ENCODE measurements at places on chromosomes 11 and 22. TPM values are rescaled to one million over a fixed set of nuclear protein-coding genes. Genes with fewer than 3 reads are reported as not detected.

- DNase-seq = no peak
These were observed 3.9 kb downstream of the PACSIN2 start for GRCh38 chr22:43011079-43011478.

Gene C11orf65
- total RNA-seq = 1.7 TPM

Gene ME3
- total RNA-seq = 17.5 TPM

- no peak for DNase-seq
These were observed 26.1 kb upstream of the BAIAP2L2 start for GRCh38 chr22:38136607-38137006.

- DNase-seq = no peak
These were observed 53.4 kb downstream of the DGCR2 start for GRCh38 chr22:19068784-19069271.

DNA sequence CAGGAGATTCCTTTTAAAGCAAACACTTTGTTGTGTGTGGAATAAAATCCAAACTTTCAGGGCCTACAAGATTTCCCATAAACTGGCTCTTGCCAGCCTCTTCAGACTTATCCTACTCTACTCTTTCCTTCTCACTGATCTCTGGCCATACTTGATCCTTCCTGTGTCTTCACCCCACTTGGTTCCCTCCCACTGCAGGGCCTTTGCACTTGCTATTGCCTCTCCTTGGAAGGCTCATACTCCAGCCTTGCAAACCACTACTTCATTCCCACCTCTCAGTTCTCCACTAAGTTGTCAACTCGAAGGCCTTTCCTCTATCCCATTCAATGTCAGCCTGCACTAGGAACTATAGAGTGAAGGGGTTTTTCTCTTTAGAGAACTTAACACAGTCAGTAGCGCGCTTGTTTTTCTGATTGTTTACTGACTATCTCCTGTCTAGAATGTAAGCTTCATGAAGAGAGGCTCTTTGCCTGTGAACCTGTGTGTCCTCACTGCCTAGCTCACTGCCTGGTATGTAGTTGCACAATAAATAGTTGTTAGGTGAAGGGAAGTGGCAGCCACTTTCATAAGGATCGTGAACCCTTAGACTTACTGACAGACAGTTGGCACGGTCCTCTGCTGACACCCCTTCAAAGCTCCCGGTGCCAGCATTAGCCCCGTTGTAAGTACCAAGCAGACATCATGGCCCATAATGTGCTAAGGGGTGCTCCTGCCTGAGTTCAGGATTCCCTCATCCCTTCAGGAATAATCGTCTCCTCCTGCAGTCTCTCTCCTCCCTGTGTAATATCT is 833 bp upstream of the ME3 start:
- DNase-seq = no peak

- no peak for DNase-seq
These were observed 23.0 kb downstream of the ZNF280B start for GRCh38 chr22:22485524-22485923.

- no peak for DNase-seq
These were observed 110.8 kb downstream of the UVRAG start for GRCh38 chr11:75925785-75926164.

DNA sequence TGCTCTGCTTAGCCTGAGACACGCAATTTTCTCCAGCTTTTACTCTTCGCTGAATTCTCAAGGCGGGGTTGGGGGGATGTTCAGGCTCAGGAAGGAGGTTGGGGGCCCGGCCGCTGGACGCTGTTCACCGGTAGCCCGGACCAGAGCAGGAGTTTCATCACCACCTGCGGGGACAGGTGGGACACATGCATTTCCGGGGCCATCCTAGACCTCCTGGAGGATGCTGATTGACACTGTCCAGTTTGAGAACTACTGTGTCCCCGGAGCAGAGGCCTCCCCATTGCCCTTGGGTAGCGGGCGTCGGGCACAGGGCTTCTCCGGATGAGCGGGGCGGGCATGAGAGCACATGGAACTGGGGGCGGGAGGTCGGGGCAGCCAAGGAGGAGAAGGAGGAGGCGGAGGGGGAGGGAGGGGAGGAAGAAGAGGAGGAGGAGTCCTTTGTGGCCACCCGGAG is 144.0 kb upstream of the GRK3 start:
- no peak for DNase-seq

Gene OR10W1
- total RNA-seq = not detected

- DNase-seq = no peak
These were observed 1388.0 kb downstream of the BRD1 start for GRCh38 chr22:48439560-48440135.

- no peak for DNase-seq
These were observed 16.2 kb upstream of the SLC5A4 start for GRCh38 chr22:32271389-32271788.

DNA sequence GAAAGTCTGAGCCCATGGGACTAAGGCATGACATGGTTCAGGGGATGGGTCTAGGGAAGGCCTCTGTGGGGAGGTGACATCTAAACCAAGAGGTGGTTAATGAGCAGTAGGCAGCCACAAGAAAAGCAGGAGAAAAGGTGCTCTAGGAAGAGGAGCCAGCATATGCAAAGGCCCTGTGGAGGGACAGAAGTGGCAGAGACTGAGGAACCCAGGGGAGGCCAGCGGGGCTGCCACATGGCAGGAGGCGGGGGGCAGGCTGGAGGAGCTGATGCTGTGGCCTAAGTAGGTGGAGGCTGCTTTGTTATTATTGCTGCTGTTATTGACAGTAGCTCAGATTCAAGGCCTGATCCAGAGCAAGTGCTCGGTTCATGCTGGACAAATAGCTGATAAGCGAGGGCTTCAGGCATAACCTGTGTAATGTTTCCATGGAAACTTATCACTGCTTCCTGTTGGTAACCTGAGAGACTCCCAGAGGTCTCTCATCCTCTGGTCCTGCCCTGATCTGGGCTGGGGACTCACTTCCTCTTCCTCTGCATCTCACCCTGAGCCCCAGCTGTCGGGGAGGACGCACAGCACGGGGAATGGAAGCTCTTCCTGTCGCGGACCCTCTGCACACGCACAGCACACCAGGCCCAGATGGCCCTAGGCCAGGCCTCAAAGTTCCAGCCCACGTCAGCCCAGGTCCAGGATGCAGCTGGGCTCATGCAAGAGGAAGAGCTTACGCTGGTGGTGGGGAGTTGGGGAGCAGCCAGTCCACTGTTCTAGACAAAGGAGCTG is 75.2 kb upstream of the TP53I11 start:
- peak; percentile 74 for DNase-seq

DNA sequence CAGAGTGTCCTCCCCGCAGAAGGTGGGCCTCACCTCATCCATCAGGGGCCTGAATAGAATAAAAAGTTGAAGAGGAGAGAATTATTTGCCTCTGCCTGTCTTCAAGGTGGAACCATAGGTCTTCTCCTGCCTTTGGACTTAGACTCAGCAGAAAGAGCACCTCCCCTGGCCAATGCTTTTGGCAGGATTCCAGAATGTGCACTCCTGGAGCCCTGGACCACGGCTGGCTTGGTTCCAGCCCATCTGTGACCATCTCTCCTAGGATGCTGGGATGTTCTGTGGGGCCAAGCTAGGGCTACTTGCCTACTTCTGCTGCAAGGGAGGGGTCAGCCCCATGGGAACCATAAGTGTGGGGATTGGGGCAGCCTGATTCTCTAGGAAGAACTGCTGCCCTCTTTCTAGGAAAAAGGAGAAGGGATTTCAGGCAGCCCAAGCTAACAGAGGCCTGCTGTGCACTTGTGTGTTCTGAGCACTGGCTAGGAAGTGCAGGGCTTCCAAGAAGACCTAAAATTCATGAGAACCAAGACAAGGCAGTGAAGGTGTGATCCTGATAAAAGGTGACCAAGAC is 32.2 kb upstream of the SHANK2 start:
- no peak for DNase-seq

Gene KDM4E
- not detected for total RNA-seq

Gene OSBP2
- 12.0 TPM for total RNA-seq

Gene XKR3
- total RNA-seq = not detected

- no peak for DNase-seq
These were observed 7.3 kb upstream of the SYCE3 start for GRCh38 chr22:50569896-50570535.

- peak; percentile 43 for DNase-seq
These were observed 1106.8 kb downstream of the BRD1 start for GRCh38 chr22:48720662-48721394.

DNA sequence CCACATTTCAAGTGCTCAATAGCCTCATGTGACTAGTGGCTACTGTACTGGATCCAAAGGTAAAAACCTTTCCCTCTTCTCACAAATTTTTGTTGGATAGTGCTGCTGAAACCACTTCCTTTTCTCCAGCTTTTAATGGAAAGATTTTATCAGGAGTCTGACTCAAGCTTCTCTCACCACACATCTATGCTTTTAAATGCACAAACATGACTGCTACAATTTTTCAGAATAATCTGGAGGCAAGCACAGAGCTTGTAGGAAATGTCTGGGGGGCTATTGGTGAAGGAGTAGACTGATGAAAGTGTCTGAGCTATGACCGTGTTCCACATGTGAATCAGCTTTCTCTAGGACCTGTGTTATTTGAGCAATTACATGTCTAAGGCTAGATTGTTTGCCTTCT is 101.1 kb upstream of the FAT3 start:
- DNase-seq = no peak

GRCh38 chr11:134578807-134579723 is 167.0 kb upstream of the B3GAT1 start:
- no peak for DNase-seq

DNA sequence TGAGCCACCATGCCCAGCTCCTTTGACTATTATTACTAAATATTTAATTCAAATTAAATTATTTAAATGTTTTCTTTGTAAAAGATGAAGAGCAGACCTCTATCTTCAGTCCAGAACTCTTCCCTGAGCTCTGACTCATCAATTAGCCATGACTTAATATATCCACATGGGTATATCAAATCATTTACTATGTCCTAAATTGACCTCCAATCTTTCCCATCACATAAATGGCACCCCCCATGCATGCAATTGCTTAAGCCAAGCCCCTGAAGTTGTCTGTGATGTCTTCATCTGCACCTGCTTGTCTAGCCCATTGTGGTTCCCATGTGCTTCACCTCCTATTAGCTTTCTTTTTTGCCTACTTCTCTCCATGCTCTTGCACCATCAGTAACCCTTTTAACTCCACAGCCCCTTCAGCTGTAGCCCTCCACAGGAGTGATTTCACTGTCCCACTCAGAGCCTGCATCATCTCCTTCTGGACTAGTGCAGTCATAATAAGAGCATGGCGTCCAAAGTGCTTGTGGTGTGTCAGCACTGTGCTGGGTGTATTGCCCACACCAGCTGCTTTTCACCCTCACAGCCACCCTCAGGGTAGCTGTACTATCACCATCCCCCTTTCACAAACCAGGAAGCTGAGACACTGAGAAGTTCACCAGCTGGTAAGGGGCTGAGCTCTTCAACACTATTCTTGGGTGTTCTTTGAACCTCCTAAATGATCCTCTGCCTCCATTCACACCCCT is 11.8 kb upstream of the THY1 start:
- no peak for DNase-seq
